ENCODE measurements at places on chromosomes 11 and 22. TPM values are rescaled to one million over a fixed set of nuclear protein-coding genes. Genes with fewer than 3 reads are reported as not detected.
A peak's percentile ranks its signal among the peaks of the same experiment; 100 is the strongest.

The SLC5A1 gene
- total RNA-seq = not detected

The DGAT2 gene
- total RNA-seq = 9.1 TPM

The CCDC116 gene
- not detected for total RNA-seq

The IL17REL gene
- not detected for total RNA-seq

DNA sequence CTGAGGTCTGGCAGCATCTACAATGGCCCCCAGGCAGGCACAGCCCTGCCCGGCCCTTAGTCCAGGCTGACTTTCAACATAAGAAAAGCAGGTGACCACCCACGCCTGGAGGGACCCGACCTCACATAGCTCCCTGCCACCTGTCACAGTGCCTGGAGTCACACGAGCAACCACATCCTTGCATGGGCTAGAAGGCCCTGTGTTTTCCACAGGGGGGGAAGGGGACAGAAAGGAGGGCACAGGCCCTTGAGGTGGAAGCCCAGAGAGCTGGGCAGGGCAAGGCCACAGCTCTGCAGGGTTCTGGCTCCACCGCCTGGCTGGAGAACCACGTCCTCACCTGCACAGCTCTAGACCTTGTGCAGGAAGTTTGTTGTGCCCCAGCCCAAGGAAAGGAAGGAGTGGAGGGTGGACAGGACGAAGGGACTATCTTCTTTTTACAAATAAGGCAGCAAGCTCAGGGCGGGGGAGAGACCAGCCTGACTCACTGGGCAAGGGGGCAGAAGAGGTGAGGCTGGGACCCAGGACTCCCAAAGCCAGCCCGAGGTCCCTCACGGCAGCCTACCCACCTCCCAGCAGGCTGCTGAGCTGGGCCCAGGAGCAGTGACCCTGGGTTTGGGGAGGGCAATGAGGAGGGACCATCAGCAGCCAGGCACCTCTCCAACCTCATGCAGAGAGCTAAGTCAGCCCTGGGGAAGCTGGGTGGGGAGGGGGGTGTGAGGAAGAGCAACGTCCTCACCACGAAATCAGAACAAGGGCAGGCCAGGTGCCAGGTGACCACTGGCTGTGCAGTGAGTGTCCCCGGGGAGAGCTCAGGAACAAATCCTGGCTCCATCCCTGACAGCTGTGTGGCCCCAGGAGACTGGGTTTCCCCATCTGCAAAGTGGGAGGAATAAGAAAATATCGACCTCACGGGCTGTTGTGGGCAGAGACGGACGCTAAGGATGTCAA lies 4.3 kb downstream of the C1QTNF6 start:
- DNase-seq = peak; percentile 41
- H3K27me3 ChIP-seq = no peaks in the 10 kb centered on the region
- peak overlapping the region; percentile 26 for H3K27ac ChIP-seq
- peaks cover 22% of the 10 kb centered on the region for H3K4me1 ChIP-seq

- peaks cover 11% of the 10 kb centered on the region for H3K4me1 ChIP-seq
- no peak overlapping the region for H3K27ac ChIP-seq
- H3K36me3 ChIP-seq = no peaks in the 10 kb centered on the region
- no peak overlapping the region for H3K4me3 ChIP-seq
- H3K27me3 ChIP-seq = no peaks in the 10 kb centered on the region
Observed at GRCh38 chr11:47904808-47905207, 56.7 kb upstream of the NUP160 start.

GRCh38 chr11:57667736-57668433 lies at the start of gene ZDHHC5:
Gene ZDHHC5, plus strand, starts transcription at chr11:57668114. Its CDS starts 4,977 bp downstream, at chr11:57673091.
- H3K27ac ChIP-seq = peak within 1 kb of the TSS; percentile 100
- no peaks in the 10 kb centered on the region for H3K27me3 ChIP-seq
- peak within 1 kb of the TSS; percentile 84 for H3K4me3 ChIP-seq

DNA sequence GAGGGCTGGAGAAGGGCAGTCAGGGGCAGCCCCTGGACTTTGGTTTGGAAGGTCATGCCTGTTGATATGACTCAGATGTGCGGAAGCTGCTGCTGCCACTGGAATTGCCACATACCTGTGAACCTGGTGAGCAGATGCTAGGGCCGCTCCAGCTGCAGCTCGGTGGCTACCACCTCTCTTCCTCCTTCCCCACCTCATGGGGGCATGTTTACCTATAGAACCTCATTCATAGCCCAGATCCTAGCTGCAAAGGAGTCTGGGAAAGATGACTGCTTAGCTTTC lies 17.5 kb upstream of the TSPAN18 start:
- no peaks in the 10 kb centered on the region for H3K36me3 ChIP-seq
- H3K27ac ChIP-seq = no peak overlapping the region
- H3K4me3 ChIP-seq = no peak overlapping the region
- peak; percentile 80 for DNase-seq
- peaks cover 11% of the 10 kb centered on the region for H3K4me1 ChIP-seq
- no peaks in the 10 kb centered on the region for H3K27me3 ChIP-seq

DNA sequence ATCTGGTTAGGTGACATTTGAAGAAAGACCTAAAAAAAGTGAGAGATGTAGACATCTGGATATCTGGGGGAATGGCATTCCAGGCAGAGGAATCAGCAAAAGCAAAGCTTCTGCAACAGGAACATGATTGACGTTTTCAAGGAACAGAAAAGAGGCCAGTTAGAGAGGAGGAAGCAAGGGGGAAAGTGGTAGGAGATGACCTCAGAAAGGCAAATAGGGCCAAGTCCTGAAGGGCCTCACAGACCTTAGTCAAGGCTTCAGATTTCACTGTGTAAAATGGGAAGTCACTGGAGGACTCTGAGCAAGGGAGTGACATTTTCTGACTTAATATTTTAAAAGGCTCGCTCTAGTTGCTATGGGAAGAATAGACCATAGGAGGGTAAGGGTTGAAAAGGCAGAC lies 9.7 kb downstream of the DEUP1 start:
- H3K36me3 ChIP-seq = no peaks in the 10 kb centered on the region
- H3K27ac ChIP-seq = no peak overlapping the region
- H3K27me3 ChIP-seq = no peaks in the 10 kb centered on the region
- no peaks in the 10 kb centered on the region for H3K4me1 ChIP-seq
- no peak overlapping the region for H3K4me3 ChIP-seq
- no peak for DNase-seq

DNA sequence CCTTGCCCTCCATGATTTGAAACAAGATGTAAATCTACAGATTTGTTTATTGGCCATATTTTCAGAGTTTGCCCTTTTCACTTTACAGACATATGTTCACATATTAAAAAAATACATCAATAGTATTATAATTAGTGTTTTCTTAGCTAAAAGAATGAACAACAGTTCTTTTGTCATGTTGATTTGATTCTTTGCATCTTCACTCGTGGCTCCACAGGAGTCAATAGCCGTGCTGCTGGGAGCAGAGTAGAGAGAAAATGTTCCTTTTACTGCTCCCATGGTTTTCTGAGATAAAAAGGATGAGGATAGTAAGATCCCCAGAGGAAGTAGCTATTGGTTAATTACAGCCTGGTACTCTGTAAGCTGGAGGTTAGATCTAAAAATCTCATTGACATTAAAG lies 151.2 kb downstream of the PGR start:
- H3K4me3 ChIP-seq = no peak overlapping the region
- no peaks in the 10 kb centered on the region for H3K36me3 ChIP-seq
- H3K27ac ChIP-seq = no peak overlapping the region
- H3K4me1 ChIP-seq = no peaks in the 10 kb centered on the region

DNA sequence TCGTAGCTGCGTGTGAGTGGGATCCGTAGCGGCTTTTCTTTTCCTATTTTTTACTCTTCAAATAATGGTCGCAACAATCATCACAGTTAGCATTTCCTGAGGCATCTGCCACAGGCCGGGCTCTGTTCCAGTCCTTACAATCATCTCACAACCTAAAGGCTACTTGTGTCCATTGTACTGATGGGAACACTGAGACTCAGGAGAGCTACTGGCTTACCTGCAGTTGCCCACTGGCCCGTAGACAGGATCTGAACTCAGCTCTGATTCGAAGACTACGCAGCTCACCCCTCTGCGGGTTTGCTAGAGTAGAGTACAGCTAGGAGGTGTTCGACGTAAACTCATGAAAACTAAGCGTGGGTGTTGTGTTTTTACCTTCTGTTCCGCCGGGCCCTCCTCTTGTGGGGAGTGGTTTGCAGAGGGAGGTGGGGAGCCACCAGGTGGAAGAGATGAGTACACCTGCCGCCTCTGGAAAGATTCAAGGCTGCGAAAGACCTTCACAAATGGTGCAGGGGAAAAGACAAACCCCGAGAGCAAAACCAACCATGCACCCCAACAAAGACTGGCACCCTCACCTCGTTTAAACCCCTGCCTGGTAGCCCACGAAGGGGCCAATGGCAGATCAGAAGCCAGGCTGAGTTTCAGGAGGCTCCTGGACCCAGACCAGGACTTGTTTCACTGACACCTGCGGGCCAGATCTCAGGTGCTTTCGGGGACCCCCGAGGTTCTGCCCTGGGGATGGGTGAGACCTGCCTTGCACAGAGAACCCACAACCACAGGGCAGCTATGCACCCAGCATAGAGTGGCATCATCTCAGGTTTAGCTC lies 18.3 kb upstream of the RFPL3 start:
- DNase-seq = no peak
- H3K27me3 ChIP-seq = no peaks in the 10 kb centered on the region
- no peaks in the 10 kb centered on the region for H3K36me3 ChIP-seq
- no peaks in the 10 kb centered on the region for H3K4me1 ChIP-seq

- H3K27me3 ChIP-seq = no peaks in the 10 kb centered on the region
- H3K4me3 ChIP-seq = no peak overlapping the region
- no peak overlapping the region for H3K27ac ChIP-seq
Observed at GRCh38 chr11:13189561-13190426, 87.8 kb upstream of the BMAL1 start.

GRCh38 chr22:37559901-37560607 lies at the start of gene CDC42EP1:
Gene CDC42EP1, plus strand, starts transcription at chr22:37560480. Its CDS starts 5,870 bp downstream, at chr22:37566350.
- peak within 1 kb of the TSS; percentile 99 for H3K27ac ChIP-seq

GRCh38 chr11:85774256-85775101 lies 36.5 kb downstream of the SYTL2 start:
- no peak for DNase-seq
- H3K27me3 ChIP-seq = no peaks in the 10 kb centered on the region
- no peaks in the 10 kb centered on the region for H3K36me3 ChIP-seq
- H3K4me1 ChIP-seq = no peaks in the 10 kb centered on the region
- no peak overlapping the region for H3K27ac ChIP-seq

- no peaks in the 10 kb centered on the region for H3K27me3 ChIP-seq
- no peaks in the 10 kb centered on the region for H3K4me1 ChIP-seq
- DNase-seq = no peak
- no peak overlapping the region for H3K4me3 ChIP-seq
- no peak overlapping the region for H3K27ac ChIP-seq
- H3K36me3 ChIP-seq = no peaks in the 10 kb centered on the region
Observed at GRCh38 chr11:41612415-41612814, 153.0 kb upstream of the LRRC4C start.

DNA sequence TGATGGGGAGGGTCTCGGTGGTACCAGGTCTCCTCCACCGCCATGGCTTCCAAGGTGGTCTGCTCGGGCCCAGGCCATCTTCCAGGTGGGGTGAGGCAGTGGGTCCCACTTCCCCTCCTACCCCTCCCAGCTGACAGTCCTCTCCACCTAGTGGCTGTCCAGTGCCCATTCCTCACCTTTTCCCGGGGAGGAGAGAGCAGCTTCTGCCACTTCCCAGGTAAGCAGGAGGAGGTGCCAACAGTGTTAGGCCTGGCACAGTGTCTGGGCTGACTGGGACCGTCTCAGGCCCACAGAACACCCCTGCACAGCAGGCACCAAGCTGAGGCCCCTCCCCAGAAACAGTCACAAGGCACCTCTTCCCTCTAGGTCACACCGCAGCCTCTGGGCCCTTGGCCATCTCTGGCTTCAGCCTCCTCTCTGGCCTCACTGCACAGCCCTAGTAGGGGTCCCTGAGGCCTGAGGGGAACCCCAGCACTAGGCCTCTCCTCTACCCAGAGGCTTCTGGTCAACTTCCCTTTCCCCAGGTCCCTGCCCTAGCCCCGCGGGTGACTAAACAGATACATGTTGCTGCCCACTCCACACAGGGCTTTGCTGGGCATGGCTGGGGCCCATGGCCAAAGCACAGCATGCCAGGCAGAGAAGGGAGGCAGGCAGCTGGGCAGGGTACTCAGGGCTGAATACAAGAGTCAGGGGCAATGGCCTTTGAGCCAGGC lies 2.3 kb upstream of the ANKRD13D start:
- no peak overlapping the region for H3K4me3 ChIP-seq
- H3K27ac ChIP-seq = peak overlapping the region; percentile 93
- no peaks in the 10 kb centered on the region for H3K27me3 ChIP-seq
- DNase-seq = peak; percentile 50
- peaks cover 27% of the 10 kb centered on the region for H3K4me1 ChIP-seq
- no peaks in the 10 kb centered on the region for H3K36me3 ChIP-seq

- no peak overlapping the region for H3K4me3 ChIP-seq
- H3K4me1 ChIP-seq = no peaks in the 10 kb centered on the region
- H3K27ac ChIP-seq = no peak overlapping the region
- no peaks in the 10 kb centered on the region for H3K27me3 ChIP-seq
Observed at GRCh38 chr11:88181776-88182175, 6.5 kb upstream of the RAB38 start.

DNA sequence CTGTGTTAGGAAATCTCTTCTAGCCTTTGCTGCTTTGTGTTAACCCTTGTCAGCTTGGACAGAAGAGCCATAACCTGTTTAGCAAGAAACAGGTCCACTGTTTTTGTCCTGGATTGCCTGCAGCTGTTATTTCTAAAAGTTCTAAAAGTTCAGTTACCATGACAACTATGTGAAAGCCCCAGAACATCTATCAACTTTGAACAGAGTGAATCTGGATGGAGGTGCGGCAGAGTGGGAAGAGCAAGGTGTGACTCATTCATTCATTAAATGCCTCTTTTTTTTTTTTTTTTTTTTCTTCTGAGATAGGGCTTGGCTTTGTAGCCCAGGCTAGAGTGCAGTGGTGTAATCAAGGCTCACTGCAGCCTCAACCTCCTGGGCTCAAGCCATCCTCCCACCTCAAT lies 50.5 kb downstream of the RBX1 start:
- no peaks in the 10 kb centered on the region for H3K27me3 ChIP-seq
- H3K36me3 ChIP-seq = no peaks in the 10 kb centered on the region
- H3K27ac ChIP-seq = no peak overlapping the region

- no peak overlapping the region for H3K4me3 ChIP-seq
- no peaks in the 10 kb centered on the region for H3K4me1 ChIP-seq
- H3K36me3 ChIP-seq = no peaks in the 10 kb centered on the region
- H3K27ac ChIP-seq = no peak overlapping the region
- DNase-seq = no peak
Observed at GRCh38 chr11:126756855-126757254, 243.7 kb downstream of the KIRREL3 start.

- no peak overlapping the region for H3K27ac ChIP-seq
- no peaks in the 10 kb centered on the region for H3K27me3 ChIP-seq
- H3K36me3 ChIP-seq = no peaks in the 10 kb centered on the region
- H3K4me3 ChIP-seq = no peak overlapping the region
- DNase-seq = peak; percentile 23
- H3K4me1 ChIP-seq = no peaks in the 10 kb centered on the region
Observed at GRCh38 chr11:43687120-43687791, 6.7 kb downstream of the HSD17B12 start.

GRCh38 chr11:66561178-66561974 lies 7.0 kb downstream of the CTSF start:
- H3K27me3 ChIP-seq = no peaks in the 10 kb centered on the region
- H3K36me3 ChIP-seq = peaks cover 8% of the 10 kb centered on the region
- no peaks in the 10 kb centered on the region for H3K4me1 ChIP-seq

DNA sequence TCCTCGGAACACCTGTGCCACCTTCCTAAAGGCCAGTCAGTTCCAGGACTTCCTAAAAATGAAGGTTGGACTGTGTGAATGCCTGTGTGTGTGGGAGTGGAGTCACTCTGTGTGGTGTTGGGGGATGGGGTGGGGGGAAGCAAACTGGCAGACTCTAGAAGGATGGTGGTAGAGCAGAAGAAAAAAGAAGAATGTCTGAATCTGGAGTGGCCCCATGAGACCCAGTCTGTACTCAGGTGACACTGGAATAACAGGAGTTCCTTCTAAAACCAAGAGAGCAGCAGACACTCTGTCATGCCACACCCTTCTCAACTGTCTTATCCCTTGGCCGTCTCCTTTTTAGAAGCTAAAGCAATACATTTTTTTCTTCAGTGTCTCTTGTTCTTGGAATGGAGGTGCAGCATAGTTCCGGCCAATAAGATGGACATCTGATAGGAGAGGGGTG lies 82.9 kb downstream of the MAML2 start:
- no peak overlapping the region for H3K27ac ChIP-seq
- DNase-seq = no peak
- no peaks in the 10 kb centered on the region for H3K36me3 ChIP-seq
- H3K4me3 ChIP-seq = no peak overlapping the region
- no peaks in the 10 kb centered on the region for H3K27me3 ChIP-seq
